Stimulated activated CD4-positive, alpha-beta T cell treated with anti-CD3 and anti-CD28 coated beads, Interleukin-1b, Interleukin-23, amount 100 ng/mL, for 4 hours (primary cell): ENCODE measurements at places on chromosomes 5 and 9.

- no peak for DNase-seq
Measured at GRCh38 chr5:177546258-177546741, 8.1 kb downstream of the FAM193B start.

GRCh38 chr5:158084292-158084691 is 225.3 kb upstream of the CLINT1 start:
- no peak for DNase-seq

DNA sequence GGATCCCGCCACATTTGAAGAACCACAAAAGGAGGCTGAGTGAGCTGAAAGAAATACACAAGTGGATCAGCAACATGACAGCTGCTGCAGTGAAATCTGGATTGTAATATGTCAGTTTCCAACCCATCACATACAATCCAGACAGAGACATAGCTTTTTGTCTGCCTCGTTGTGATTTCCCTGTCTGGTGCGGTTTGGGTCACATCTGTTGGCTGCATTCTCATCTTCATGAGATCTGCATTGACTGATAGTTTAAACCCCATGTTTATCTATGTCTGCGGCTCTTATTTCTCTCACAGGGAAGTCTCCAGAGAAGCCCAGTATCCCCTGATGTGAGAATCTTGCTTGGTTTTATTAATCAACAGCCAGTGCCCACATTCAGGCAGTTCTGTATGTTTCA is 403.1 kb upstream of the ZNF608 start:
- DNase-seq = no peak

DNA sequence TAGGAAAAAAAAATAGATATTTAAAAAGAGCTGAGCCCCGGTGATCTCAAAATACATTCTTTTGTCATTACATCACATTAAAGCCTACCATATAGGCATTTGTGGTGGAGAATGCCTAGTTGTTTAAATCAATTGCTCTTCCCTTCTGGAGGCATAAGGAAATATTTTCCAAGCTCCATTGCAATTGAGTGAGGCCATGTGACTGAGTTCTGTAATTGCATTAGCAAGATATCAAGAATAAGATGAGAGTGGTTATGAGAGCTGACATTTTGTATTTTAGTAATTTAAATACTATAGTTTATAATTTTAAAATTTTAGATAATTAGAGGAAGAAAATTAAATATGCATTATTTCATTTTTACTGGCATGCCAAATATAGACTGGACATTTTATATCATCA is 1195.9 kb downstream of the DTWD2 start:
- no peak for DNase-seq

DNA sequence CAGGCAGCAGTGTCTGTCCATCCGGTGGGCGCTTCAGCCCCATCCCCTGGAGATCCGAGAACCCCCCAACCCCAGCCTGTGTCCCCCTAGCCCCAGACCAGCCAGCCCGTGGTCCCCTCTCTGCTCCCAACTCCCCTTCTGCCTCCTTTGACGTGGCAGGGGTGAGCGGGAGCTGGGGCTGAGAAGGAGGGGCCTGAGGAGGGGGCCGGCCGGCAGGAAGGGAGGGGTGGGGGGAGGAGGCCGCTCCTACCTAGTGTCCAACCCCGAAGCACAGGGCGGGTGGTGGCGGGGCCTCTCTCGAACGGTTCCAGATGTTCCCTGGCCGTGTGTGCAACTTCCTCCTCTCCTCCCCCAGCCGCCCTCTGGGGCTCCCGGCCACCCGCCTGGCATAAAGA is 31.0 kb downstream of the GOLGA2 start:
- no peak for DNase-seq

GRCh38 chr9:35605351-35606137 is 482 bp downstream of the TESK1 start:
- DNase-seq = no peak

DNA sequence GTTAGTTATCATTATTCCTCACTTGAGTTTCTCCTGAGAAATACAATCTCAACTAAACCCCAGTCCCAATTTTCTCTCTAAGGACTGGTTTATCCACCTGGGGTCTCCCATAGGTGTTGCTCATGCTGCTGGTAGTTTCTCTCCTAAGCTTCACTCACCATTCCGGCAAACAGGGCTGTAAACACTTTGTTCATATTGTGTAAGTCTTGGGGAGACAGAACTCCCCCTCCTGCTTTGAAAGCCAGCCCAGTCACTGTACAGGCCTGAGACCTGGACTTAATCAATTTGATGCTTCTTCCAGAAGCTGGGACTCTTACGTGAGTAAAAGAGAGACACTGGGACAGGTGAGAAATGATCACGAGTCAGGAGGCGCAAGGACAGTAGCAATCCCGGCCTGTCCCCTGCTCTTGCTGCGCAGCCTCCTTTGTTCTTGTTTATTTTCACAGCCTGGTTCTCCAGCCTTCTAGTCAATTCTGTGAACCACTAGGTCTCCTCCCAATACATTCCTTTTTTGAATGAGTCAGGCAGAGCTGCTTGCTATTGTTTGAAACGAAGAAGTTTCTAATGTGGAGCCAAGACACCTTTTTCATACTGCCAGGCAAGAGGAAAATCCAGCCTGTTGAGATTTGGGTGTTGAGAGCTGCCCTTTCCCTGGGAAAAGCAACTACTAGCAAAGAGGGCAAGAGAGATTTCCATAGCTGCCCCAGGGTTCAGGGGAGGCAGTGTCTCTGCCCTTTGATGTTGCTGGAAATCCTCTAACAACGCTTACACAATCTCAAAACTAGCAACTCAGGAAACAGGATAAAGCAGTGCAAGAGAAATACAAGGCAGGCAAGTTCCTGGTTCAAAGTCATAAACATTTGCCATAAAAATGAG is 9.2 kb upstream of the SHROOM1 start:
- no peak for DNase-seq

GRCh38 chr5:105754056-105754455 is 1916.7 kb downstream of the EFNA5 start:
- DNase-seq = no peak

DNA sequence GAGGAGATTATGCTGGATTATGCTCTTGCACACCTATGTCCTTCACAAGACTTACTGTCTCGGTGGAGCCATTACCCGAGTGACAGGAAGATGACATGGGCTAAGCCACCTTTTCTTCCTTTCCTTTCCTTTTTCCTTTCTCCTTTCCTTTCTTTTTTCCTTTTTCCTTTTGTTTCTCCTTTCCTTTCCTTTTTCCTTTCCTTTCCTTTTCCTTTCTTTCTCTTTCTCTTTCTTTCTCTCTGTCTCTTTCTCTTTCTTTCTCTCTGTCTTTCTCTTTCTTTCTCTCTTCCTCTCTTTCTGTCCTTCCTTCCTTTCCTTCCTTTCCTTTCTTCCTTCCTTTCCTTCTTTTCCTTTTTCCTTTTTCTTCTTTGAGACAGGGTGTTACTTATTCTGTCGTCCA is 202.5 kb downstream of the ARHGEF28 start:
- no peak for DNase-seq

- DNase-seq = no peak
Measured at GRCh38 chr5:142420561-142421227, 95.9 kb upstream of the SPRY4 start.

DNA sequence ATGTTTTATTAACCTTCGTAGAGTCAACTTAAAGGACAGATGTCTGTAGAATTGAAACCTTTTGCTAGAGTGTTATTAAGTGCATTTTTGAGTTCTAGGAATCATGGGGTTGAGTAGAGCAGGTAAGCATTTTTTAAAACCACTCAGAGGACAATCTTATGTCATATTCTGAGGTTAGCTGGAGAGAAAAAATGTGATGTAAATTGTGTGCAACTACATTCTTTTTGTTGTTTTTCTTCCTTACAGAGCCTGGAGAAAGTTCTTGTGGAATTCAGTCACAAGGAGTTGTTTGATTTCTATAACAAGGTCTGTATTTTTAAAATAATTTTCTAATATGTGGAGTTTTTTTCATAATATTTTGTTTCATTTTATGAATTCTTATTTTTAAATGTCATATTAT is 206.4 kb downstream of the COMMD10 start:
- DNase-seq = no peak

GRCh38 chr9:95023217-95024003 is 294.1 kb downstream of the FANCC start:
- DNase-seq = no peak

GRCh38 chr9:28909526-28909925 is 1336.2 kb upstream of the C9orf72 start:
- no peak for DNase-seq

GRCh38 chr5:95782181-95782580 is 40.3 kb downstream of the GLRX start:
- no peak for DNase-seq

DNA sequence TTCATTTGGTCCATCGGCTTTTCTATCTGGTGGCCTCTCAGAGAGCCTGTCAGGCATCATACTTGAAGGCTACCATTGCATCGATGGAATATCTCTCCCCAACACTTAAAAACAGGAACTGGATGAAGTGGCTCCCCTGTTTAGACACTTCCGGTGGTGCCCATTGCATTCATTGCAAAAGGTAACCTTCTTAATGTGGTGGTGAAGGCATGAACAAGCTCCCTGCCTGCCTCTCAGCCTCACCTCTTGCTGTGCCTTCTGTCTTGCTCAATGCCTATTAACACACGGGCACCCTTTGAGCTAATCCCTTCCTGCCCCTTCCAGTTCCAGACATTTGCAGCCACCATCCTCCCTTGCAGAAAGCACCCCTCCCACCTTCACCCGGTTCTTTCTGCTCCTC is 233.1 kb upstream of the MSX2 start:
- no peak for DNase-seq

DNA sequence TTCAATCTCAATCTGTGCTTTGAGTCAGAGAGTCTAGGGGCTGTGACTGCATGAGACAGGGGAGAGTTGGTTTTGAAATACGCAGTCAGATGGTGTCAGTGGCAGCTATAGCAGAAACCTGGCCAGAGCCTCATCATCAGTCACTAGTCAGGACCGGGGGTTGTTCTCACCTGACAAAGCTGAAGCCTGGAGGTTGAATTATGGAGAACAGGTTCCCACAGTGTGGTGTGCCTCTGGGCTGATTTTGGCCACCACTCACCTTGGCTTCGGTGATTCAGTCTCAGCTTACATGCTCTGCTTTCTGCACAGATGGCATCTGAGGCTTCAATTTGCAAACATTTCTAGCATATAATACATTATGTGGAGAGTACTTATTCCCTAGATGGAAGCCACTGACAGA is 387.3 kb downstream of the YTHDC2 start:
- DNase-seq = no peak

- DNase-seq = no peak
Measured at GRCh38 chr5:143354025-143354424, 49.5 kb downstream of the NR3C1 start.

GRCh38 chr5:158224253-158224652 is 365.3 kb upstream of the CLINT1 start:
- no peak for DNase-seq

GRCh38 chr5:87302061-87302460 is 34.4 kb downstream of the RASA1 start:
- no peak for DNase-seq

GRCh38 chr9:137672907-137673791 is 54.3 kb downstream of the EHMT1 start:
- DNase-seq = peak; percentile 9

DNA sequence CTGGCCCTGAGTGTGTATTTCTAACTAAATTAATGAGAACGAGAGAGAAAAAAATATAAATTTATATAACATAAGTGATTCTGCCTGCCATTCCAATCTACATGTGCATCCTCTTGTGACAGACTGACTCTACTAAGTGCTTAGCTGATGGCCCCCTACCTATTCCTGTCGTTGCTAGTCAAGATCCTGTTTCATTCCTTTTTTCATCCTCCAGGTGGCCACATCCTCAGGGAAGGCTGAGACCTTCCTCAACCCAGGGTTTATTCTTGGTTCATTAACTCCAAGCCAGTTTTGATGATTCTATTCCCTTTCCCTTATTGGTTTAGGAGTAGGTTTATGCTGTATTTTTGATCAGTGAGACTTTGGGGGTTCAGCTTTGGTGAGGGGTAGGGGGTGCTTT is 201.3 kb downstream of the C9orf152 start:
- no peak for DNase-seq

DNA sequence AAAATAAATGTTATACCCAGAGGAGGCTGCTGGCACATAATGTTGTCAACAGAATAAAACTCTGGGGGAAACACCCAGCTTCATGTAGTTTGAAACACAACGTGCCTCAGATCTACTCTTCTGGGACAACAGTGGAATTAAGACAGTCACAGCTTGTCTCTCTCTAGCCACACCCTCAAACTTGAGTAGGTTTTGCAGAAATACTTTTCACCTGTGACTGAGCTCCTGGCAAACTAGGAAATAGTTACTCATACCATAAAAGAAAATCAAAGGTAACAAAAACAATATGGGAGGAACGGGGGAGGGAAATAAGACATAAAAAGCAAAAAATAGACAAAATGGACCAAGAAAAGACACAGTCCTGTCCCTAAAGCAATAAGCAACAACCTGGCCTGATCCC is 14.4 kb downstream of the ELAVL2 start:
- DNase-seq = no peak

DNA sequence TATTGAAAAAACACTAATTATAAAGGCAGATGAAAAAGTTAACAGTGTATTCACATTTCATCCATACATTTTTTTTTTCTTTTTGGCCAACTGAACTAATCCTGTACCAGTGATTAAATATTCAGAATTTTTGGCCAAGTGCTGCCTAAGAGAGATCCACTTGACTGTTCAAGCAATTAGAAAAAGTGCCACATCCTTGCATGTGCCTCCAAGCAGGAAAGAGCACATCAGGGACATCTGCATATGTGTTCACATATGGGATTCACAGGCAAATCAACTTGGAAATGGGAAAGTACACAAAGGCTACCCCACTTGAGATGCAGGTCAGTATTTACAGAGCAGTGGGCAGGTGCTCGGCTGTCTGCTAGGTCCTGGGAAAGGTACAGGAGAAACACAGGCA is 163.3 kb upstream of the LHFPL2 start:
- no peak for DNase-seq

- DNase-seq = no peak
Measured at GRCh38 chr5:759111-759751, 25.3 kb downstream of the ZDHHC11B start.

DNA sequence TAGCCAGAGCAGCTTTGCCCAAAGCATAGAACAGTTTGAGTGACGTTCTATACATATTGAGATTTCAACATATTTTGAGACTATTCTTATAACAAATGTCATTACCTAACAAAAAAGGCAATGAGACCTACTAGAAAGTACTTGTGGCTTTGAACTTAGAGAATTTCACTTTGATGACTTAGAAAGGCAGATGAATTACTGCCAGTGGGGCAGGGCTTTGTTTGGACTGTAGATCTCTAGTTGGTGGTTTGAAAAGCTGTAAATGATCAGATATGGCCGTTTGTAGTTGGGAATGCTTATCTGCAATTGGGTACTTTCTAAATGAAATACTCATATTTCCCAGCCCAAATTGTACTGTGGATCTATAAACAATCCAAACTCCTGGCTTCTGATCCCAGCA is 28.1 kb downstream of the SOX30 start:
- no peak for DNase-seq

DNA sequence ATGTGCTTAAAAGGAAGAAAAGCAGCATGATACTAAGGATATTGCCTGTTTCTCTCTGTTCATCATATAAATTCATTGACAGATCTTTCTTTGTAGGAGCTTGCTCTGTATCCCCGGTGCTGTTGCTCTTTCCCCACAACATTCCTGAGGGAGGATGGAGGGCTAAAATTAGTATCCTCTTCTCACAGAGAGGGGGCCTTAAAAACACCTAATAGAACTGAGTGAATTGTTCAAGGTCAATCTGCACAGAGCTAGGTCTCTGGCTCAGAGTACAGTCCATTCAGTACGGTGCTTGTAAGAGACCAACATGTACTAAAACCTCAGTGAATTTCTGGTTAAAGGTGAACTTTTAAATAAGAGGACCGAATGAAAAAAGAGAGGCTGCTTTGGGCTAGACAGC is 88.7 kb downstream of the PALM2AKAP2 start:
- no peak for DNase-seq

GRCh38 chr5:77995793-77996409 is 219.8 kb upstream of the TBCA start:
- DNase-seq = no peak

GRCh38 chr5:133198511-133198910 is 146.7 kb downstream of the HSPA4 start:
- no peak for DNase-seq
